A549 (cell line): ENCODE measurements at places on chromosomes 16 and 17.

DNA sequence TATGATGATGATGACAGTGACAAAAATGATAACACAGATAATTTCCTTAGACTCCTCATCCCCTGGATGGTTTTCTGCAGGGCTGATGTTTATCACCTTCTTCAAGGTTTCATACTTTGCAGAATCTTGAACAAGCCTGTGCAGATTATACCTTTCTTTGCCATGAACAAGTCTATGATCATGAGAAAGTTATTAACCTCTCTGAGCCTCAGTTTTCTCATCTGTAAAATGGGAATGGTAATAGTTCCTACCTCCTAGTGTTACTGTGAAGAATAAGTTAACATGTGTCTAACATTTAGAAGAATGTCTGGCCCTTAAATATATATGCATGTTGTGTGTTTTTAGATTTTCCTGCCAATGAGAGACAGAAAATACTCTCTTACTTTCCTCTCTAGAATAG lies 321.8 kb downstream of the SNX29 start:
- DNase-seq, result no peak

- DNase-seq, result no peak
These were observed 115.4 kb upstream of the ZFHX3 start for GRCh38 chr16:73163238-73163815.

- DNase-seq, result no peak
These were observed 2.5 kb downstream of the CES2 start for GRCh38 chr16:66937725-66938337.

GRCh38 chr16:82533189-82533588 lies 93.6 kb upstream of the CDH13 start:
- no peak for DNase-seq
